A172 (cell line): ENCODE measurements at places on chromosomes 5 and 9.

DNA sequence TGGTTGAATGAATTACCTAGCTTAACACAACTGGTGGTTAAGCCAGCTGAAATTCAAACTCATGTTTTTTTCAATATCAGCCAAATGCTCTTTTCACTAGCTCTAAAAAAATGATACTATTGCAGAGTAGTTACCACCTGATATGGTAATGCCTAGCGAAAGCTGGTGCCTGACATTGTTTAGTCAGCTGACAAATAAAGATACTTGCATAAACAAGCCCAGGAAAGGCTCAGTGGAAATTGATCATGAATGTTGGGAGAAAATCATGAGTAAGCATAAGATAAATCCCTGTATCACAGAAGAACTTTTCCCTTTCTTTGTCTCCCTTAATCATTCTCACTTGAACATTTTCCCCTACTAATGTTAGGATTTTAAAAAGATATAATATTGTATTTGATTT, 54.6 kb downstream of the FGF10 start:
- no peak for DNase-seq

GRCh38 chr5:178304016-178304415, 71.4 kb upstream of the PHYKPL start:
- no peak for DNase-seq

DNA sequence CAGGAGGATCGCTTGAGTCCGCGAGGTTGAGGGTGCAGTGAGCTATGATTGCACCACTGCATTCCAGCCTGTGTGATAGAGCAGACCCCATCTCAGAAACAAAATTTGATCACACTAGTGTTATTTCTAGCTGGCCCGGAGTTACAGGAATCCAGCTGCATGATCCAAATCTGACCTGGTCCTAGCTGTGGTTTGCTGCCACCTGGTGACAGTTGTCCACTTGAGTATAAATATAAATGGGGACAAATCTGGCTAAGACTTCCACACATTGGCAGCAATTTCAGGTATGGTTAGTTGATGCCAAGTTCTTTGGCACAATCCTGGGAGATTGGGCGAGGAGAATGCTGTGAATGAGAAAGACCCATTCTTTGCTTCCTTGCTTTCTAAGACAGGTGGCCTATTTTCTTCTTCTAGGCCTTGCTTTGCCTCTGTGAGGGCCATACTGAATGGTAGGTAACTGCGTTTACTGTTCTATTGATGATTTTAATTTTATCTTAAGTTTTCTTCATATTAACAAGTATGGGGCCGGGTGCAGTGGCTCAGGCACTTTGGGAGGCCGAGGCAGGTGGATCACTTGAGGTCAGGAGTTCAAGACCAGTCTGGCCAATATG, 35.4 kb downstream of the UBE2R2 start:
- DNase-seq = no peak

GRCh38 chr5:157740229-157740610, 3.3 kb upstream of the LSM11 start:
- no peak for DNase-seq

- no peak for DNase-seq
Measured at GRCh38 chr5:121640298-121640697, 211.4 kb upstream of the FTMT start.

- DNase-seq = no peak
Measured at GRCh38 chr5:173301695-173302545, 26.3 kb downstream of the STC2 start.

GRCh38 chr5:98307811-98308210, 465.7 kb upstream of the RGMB start:
- DNase-seq = peak; percentile 75

DNA sequence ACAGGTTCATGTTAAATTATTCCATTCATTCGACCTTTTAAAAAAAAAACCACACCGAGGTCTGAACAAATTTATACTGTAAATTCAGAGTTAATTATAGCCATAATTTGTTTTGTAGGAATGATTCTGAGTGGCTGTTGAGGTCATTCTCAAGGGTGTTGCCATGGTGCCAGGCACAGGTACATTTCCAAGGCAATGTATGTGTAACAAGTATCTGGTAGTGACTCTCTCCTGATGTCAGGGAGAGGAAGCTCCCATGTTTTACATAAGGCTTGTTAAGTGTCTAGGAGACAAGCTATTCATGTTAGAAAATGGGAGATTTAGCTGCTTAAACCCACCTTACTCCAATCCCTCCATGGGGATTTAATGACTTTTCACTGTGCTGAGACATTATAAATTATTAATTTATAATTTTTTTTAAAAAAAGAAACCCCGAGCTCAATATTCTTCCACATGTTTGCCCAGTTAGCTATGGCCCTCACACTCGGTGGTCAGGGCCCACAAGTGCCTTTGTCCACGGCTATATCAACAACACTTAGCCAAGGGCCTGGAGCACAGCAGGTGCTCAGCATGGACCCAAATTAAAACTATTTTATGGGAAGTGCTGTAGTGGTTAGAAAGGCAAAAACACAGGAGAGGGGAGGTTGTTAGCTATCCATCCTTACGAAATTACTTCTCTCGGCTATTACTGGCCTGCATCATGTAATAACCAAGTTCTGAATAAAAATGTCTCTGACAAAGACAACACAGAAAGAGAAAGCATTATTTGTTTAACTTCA, 154.6 kb upstream of the GNA14 start:
- DNase-seq = no peak

- peak; percentile 82 for DNase-seq
Measured at GRCh38 chr5:153900703-153901395, 137.9 kb downstream of the FAM114A2 start.

DNA sequence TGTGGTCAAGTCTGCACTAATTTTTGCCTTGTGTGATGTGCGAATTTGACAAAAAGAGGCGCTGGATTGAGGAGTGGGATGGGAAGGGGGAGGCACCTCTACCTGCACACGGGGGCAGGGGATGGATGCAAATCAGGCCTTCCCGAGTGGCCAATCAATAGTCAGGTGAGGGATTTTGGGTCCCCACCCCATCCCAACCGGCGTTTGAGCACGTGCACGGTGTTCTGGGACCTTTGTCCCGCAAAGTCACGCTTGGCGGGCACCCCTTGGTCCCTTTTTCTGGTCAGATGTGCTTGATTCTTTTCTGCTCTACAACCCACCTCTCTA, 685 bp upstream of the ADAMTS19 start:
- no peak for DNase-seq

GRCh38 chr5:72351376-72351775, 31.2 kb downstream of the PTCD2 start:
- no peak for DNase-seq

DNA sequence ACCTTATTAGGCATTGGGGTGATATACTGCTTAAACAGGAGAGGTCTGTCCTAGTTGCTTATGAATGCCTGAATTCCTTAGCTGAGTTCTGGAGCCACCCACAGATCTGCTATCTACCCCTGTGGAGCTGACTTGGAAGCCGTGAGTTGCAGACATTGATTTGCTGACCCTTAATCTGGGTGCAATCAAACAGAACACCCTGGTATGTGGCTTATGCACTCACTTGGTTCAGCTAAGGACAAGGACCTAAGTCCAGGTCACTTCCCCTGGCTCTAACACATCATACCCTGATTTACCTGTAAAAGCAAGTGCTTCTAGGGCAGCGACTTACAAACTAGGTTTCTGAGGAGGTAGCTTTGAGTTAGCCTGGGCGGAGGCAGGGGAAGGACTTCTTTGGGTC, 41.6 kb upstream of the TLR4 start:
- DNase-seq = no peak

DNA sequence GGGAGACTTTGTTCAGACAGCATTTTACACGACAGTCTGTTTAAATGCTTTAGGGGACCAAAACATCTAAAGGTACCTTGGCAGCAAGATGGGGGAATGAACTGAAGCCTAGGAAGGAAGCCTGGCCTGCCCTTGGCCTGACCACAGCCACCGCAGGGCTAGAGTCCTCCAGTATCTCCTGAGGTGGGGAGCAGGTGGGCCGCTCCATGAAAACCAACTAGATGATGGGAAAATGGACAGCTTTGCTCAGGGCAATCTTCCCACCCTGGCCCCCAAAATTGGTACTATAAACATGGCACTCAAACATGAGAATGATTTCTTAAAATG, 153.3 kb downstream of the AUH start:
- no peak for DNase-seq

GRCh38 chr5:139747583-139748504, 47.8 kb upstream of the PSD2 start:
- no peak for DNase-seq

DNA sequence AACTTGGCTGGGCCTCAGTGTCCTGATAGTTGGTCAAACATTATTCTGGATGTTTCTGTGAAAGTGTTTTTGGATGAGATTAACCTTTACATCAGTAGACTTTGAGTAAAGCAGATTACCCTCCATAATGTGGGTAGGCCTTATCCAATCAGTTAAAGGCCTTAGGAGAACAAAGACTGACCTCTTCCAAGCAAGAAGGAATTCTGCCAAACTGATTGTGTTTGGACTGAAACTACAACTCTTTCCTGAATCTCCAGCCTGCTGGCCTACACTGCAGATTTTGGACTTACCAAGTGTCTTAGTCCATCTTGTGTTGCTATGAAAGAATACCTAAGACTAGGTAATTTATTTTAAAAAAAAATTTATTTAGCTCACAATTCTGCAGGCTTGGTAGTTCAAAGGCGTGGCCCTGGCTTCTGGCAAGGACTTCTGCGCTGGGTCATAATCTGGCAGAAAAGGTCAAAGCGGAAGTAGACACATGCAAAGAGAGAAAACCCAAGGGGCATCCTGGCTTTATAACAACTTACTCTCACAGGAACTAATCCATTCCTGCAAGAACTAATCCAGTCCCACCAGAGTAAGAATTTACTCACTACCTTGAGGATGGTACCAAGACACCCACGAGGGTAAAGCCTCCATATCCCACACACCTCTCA, 8.6 kb upstream of the ARHGEF37 start:
- DNase-seq = no peak

DNA sequence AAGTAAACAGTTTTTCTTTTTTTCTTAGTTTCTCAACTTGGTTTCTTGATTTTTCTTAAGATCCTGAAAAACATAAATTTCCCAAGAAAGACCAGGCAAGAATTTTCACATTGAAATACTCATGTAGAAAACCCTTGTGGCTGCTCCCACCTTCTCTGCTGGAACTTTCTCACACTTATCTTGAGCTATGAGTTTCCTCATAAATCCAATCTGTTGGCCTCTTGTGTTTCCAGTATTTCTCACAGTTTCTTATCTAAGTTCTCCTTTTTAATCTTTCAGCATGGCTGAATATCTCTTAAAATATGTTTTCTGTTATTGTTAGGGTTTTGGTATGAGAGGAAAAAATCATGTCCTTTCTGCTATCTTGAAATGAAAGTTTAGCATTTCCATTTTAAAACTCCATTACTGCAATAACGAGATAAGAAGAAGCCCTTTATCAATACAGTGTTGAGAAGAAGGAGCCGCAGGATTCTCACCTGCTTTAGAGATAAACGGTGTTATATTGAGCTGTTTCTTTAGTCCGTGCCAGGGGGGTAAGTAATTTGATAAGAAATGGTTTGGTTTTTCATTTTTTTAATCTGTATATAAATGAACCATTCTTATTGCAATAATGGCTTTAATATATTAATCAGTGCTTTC, 89.3 kb downstream of the ALDH1A1 start:
- DNase-seq = no peak

GRCh38 chr9:136052472-136052880, 42.6 kb downstream of the NACC2 start:
- DNase-seq = peak; percentile 85

DNA sequence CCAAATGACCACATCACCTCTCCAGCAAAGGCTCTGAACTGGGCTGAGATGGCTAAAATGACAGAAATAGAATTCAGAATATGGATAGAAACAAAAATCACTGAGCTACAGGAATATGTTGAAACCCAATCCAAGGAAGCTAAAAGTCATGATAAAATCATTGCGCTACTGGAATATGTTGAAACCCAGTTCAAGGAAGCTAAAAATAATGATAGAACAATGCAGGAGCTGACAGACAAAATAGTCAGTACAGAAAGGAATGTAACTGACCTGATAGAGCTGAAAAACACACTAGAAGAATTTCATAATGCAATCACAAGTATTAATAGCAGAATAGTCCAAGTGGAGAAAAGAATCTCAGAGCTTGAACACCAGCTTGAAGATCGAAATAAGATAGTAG, 394.9 kb upstream of the GRAMD2B start:
- no peak for DNase-seq

- peak; percentile 83 for DNase-seq
Measured at GRCh38 chr5:107365320-107366109, 305.2 kb downstream of the EFNA5 start.

- DNase-seq = no peak
Measured at GRCh38 chr9:14281876-14282275, 32.1 kb downstream of the NFIB start.

DNA sequence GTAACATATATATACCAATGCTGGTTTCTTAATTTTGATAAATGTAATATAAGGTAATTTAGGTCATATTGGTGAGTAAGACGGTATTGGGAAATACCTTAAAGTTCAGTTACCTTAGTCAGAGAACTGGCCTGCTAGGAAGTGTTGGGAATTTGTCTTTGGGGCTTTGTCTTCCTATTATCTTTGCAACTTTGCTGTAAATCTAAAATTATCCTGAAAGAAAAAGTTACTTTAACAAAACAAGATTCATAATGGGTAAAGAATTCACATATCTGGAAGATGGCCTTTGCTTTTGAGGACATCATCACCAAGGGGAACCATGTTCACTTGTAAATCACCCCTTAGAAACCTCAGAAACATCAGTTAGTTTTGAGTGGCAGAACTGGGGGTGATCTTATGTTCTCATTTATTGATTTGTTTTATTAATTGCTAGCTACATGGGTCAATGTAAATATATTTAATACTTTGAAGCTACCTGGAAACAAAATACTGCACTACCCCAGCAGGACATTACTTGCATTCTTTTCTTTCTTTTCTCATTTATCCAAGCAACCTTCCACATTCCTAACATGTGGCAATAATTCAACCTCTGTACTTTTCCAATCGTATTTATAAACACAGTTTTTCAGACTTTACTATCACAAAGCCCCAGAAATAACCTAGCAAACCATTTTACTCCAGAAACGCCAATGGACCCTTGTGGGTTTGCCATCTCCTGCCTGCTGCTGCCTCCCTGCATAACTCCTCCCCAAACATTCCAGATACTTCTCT, 41.4 kb downstream of the GLIS3 start:
- DNase-seq = peak; percentile 45

DNA sequence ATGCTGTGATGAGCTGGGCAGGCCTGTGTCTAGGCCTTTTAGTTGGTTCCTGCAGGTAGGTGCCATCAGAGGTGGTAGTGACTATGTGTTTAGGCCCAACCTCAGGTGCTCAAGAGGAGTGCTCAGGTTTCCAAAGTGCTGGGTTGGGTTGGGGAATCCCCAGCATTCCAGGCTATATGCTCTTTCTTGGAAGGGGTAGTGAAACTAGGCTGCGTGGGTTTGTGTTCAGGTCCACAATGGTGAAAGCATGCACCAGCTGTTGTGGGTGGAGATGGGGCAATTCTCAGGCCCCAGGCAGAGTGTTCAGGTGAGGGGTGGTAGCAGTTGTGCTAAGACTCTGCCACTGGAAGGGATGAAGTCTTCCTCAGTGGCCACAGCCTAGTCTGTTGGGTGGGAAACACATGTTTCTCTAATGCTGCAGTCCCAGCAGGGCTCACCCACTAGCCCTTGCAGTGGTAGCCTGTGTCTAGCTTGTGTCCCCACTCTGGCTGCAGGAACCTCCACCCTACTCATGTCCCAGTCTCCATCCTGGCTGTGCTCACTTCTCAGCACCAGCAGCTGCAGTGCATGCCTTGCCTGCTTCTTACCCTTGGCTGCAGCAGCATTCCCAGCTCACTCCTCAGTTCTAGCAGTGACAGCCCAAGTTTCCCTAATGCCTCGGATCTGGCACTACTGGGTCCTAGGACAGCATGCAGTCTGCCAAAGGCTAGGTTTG, 78.9 kb downstream of the FAM170A start:
- no peak for DNase-seq
